CD4-positive, alpha-beta T cell treated with Interleukin-2 at 100 ng/mL for 4 hours (primary cell): ENCODE measurements at places on chromosomes 12 and 14.

- DNase-seq = no peak
Observed at GRCh38 chr14:87566991-87567390, 426.0 kb downstream of the GALC start.

DNA sequence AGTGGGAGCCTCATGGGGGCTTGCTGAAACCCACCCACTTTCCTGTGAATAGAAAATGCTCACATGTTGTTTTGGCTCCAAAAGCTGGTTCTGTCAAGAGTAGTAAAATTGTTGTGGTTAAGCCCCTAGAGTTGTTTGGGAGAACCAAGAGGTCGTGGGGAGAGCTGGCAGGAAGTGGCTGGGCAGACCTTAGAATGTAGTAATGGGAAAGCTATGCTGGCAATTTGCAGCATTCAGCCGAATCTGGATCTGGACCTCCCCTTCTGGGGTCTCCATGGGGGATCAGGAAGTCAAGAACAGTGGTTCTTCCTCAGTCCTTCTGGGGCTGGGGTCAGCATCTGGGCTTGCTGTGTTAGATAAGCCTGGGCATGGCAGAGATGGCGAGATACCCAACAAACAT, 150.6 kb upstream of the TBX3 start:
- no peak for DNase-seq

GRCh38 chr14:38605193-38606114, 349.6 kb upstream of the CLEC14A start:
- no peak for DNase-seq

- no peak for DNase-seq
Observed at GRCh38 chr12:47267571-47267970, 187.8 kb upstream of the AMIGO2 start.

DNA sequence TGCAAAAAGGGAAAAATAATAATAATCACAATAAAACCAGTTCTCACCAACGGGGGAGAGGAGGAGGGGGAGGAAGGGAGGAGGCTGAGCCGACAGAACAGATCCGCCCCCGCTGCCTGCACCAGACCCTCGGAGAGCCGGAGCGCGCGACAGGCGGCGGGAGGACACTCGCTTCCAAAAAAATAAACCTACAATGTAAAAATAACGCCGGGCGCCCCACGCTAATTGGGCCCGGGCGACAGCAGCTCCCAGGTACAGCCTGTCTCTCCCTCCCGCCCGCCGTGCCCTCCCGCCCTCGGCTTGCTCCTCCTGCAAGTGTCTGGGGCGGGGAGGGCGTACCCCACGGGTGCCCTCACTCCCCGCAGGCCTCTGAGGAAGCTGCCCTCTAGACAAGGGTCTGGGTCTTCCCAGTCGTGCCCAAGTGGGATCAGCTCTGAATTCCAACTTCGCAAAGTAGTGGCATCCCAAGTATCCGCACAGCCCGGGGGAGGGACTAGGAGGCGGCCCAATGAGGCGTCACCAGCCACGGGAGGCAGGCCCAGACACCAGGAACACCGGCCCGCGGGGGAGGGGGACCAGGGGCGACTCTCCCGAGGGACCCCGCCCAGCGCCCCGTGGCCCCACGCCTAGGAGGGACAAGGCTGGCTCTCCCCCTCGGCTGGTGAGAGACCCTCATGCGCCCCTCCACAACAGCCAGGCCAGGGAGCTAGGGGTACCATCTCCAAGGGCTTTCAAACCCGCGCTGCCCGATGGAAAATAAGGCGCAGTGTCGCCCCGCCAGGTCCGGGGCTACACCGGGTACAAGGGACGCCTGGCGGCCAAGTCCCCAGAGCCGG, 1.0 kb downstream of the NCOR2 start:
- peak; percentile 52 for DNase-seq

DNA sequence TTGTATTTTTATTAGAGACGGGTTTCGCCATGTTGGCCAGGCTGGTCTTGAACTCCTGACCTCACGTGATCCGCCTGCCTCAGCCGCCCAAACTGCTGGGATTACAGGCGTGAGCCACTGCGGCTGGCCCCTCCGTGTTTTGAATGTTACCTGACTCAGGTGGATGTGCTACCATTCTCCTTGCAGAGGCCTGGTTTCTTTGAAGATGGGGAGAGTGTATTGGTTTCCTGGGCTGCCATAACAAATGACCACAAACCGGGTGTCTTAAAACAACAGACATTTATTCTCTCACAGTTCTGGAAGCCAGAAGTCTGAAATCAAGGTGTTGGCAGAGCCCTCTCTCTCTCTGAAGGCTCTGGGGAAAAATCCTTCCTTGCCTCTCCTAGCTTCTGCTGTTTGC, 98.0 kb downstream of the IRF2BPL start:
- DNase-seq = peak; percentile 24

DNA sequence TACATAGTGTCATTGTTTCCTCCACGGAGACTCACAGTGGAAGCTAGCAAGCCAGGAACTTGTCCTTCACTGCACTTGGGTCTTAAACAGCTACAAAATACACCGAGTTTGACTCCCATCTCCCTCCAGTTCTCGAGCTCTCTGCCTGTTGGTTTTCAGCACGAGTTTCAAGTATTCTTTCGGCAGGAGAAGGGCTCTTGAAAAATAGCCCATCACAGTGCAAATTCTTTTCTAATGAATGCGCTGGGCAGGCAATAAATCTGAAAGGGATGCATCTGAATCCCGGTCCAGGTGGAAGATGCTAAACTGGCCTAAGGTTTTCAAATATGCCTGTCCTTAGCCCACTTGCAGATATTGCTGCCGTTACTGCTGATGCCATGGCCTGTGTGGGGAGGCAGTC, 173.9 kb downstream of the CACNA1C start:
- no peak for DNase-seq

- DNase-seq = no peak
Observed at GRCh38 chr12:20030826-20031225, 337.5 kb upstream of the PDE3A start.

- DNase-seq = no peak
Observed at GRCh38 chr14:87079416-87079815, 913.6 kb downstream of the GALC start.

DNA sequence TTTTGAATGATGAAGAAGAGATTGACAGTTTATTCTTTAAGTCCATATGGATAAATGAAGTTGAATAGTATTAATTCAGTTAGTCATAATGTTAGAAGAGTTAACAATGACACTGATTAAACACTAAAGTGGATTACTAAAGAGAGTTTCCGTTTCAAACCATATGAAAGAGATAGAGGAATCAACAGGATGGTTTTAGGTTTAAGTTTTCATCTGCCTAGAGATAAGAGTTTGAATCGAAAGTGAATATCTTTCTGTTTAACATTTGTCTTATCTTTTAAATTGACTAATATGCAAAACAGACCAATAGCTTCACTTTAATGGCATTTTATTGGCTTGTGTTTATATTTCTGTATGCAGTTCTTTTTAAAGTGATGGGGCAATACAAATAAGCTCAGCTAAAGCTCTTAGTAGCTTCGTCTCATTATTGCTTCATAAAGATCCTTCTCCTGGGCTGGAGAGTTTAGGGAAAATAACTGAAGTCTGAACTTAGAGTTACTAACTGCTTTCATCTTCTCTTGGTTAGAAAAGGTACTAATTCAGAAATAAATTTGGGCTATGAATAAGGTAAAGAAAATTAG, 66.0 kb downstream of the MIPOL1 start:
- DNase-seq = no peak

- no peak for DNase-seq
Observed at GRCh38 chr14:93146119-93146518, 30.4 kb upstream of the ITPK1 start.

GRCh38 chr12:611721-612120, 51.5 kb downstream of the NINJ2 start:
- DNase-seq = no peak

DNA sequence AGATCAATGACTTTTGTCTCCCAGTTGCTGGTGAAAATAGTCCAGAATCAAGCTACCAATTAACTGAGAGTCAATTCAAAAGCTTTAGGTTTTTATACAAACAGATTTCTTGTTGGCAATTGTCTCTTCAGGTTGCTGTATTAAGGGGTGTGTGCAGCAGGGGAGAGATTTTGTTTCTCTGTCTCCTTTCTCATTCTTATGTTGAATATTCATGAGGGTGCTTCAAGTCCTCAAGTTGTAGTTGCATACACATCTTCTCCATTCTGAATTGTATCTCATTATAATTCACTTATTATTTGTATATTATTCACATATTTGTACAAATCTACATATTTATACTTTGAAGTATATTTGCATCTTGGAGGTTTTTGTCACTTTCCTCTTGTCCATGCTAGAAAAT, 126.7 kb upstream of the PTPRQ start:
- DNase-seq = no peak

- DNase-seq = peak; percentile 8
Observed at GRCh38 chr14:62162998-62163589, 400.9 kb downstream of the SNAPC1 start.
